ENCODE measurements at places on chromosomes 12 and 14.
A peak's percentile ranks its signal among the peaks of the same experiment; 100 is the strongest.

- DNase-seq: peak; percentile 29
Observed at GRCh38 chr12:203462-204260, 10.3 kb downstream of the SLC6A12 start.

- no peak for DNase-seq
Observed at GRCh38 chr14:35806006-35806907, 2.8 kb downstream of the RALGAPA1 start.

GRCh38 chr12:26805401-26805971 is 27.5 kb downstream of the ITPR2 start:
- no peak for DNase-seq

DNA sequence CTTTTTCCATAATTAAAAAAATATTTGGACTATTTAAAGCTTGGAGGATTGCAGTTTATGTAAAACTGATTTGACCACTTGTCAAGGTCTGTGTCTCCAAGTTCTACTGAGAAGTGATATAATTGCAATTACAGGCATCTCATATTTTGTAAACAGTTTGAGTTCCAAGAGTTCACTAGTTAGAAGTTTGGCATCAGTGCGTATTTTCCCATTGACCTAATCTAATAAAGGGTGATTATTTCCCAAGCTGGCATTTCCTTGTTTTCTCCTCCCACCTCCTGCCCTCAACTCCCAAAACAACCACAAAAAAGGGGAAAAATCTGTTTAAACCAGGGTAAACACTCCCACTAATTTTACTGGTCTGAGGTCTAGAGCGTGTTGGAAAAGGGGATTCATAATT is 3.0 kb upstream of the MYF6 start:
- DNase-seq: no peak

- no peak for DNase-seq
Observed at GRCh38 chr12:39095636-39096330, 190.4 kb upstream of the CPNE8 start.

- DNase-seq: no peak
Observed at GRCh38 chr14:90986510-90986909, 73.9 kb downstream of the RPS6KA5 start.

- DNase-seq: no peak
Observed at GRCh38 chr14:97916100-97916499, 1118.9 kb downstream of the VRK1 start.

DNA sequence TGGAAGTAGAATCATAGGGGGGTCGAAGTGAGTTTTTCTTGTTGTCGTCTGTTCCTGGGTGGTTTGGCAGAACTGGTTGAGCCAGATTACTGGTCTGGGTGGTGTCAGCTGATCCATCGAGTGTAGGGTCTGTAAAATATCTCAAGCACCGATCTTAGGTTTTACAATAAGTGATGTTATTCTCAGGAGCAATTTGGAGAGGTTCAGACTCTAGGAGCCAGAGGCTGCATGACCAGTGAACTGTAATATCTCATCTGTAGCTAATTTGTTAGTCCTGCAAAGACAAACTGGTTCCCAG is 9.7 kb upstream of the SERPINA1 start:
- no peak for DNase-seq

DNA sequence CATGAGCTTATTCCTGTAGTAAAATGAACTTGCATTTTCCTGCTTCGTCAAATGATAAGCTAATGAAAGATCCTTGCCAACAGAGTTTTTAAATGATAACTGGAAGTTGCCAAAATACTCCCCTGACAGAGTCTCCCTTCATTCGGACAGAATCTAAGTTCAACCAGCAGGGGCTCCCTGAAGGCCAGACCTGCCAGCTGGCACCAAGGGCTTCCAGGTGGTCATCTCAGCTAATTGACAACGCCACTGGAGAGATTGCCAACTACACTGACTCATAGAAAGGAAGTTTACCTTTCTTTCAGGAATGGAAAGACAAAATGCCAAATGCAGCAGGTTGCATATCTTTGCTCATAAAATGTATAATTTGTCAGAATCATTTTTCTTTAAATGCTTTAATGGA is 462.8 kb downstream of the GXYLT1 start:
- DNase-seq: no peak

- DNase-seq: no peak
Observed at GRCh38 chr14:91947475-91948184, at the start of gene FBLN5. Gene FBLN5 (minus strand): TSS chr14:91947694. CDS start chr14:91947229, 465 bp downstream.

GRCh38 chr12:89717759-89718523 is 9.3 kb upstream of the ATP2B1 start:
- no peak for DNase-seq

DNA sequence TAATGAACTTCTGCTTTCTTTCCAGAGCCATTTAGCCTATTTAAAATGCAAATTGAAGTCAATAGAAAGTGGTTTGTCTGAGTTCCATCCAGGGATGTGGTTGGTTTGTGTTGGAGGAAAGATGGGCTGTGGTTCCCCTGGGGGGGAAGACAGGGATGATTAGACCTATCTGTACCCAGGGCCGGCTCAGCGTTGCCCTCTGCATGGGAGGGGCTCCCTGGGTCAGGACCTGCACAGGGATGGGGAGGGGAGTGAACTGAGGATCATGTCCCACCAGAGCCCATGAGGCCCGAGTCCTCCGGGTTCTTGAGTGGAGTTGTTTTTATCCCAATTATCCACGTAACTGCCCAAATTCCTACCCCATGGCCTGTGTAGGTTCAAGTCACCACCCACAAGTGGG is 76.9 kb upstream of the SFSWAP start:
- DNase-seq: no peak

DNA sequence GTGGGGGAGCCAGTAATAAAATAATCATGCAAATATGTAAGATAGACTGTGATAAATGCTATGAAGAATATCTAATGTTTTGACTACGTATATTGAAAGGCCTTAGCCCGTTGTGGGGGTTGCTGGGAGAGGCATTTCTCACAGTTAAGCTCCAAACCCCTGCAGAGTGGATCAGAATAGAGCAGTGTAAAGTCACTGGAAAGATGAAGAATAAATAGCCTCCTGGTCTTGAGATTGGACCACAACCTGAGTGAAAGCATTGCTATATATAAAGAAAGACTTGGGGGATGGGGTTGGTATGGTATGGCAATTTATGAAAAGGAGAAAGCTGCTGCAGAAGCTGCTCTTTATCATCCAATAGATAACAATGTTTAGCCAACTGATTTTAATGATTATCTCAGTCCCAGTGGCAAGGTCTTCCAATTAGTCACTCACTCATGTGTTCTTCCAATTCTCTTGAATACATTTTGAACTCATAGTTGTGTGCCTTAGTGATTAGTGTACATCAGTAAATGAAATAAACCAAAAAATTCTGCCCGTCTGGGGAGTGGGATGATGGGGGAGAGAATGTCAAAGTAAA is 10.2 kb downstream of the PLEKHA5 start:
- DNase-seq: no peak

DNA sequence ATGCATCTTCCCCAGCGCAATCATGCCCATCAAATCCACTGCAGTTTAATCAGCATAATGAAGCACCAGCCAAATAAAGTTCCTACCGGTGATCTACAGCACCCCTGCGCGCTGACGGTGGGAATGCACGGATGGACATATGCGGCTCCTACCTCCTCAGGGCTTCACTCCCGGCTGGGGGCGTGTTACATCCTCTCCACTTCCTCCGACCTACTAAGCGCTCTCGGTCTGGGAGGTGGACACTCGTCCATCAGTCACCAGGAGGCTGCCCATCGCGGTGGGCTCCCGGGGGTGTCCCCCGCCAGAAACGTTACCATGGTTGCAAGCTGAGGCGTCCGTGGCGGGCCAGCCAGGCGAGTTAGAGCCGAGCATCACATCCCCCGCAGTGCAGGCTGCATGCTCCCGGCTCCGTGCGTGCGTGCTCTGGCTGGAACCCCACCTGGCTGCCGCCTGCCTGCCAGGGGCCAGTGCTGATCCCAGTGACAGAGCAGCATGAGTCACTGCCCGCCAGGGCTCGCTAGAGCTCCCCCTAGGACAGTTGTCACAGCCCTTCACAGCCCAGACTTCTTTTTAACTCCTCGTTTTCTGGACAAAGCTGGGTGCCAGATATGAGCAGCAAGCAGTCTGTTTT is 73.0 kb downstream of the CIT start:
- DNase-seq: no peak

- DNase-seq: no peak
Observed at GRCh38 chr12:47725091-47725772, at the start of gene ENDOU. Gene ENDOU (minus strand): TSS chr12:47725490. CDS start chr12:47725413, 77 bp downstream.

DNA sequence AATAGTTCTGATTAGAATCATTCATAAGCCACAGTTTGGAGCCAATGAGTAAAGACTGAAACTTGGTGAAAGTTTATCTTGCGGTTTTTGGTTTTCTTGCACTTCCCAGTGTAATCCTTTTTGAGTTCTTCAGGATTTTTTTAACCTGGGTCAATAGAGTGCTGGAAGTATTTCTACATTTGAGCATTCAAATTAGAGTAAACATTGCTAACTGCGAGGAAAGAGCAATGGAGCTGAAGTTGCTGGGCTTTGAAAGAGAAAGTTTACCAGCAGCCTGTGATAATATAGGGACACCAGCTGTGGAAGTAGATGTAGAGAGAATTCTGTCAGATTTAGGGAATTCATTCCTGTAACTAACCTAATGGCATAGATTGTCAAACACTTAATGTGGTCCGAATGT is 30.3 kb downstream of the ANO6 start:
- DNase-seq: no peak

GRCh38 chr14:99384450-99385417 is 95.9 kb downstream of the SETD3 start:
- no peak for DNase-seq

- no peak for DNase-seq
Observed at GRCh38 chr14:50061664-50062437, 54.5 kb downstream of the VCPKMT start.

DNA sequence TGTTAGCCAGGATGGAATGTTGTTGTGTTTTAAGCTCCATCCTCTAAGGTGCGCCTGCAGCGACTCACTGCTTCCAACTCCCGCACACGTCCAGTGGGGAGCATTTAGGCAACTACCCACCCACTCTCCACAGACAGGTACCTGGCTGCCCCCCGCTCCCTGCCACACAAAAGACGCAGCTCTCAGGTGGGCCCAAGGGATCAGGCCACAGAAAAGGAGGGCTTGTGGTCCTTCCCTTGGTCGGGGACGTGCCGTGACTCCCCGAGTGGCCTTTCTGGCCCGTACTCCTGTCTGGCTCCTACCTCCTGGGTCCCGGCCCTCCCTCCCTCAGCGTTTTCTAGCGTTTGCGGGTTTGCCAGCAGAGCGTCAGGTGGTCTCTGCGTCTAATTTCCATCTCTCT is 16.2 kb downstream of the TEDC1 start:
- no peak for DNase-seq

DNA sequence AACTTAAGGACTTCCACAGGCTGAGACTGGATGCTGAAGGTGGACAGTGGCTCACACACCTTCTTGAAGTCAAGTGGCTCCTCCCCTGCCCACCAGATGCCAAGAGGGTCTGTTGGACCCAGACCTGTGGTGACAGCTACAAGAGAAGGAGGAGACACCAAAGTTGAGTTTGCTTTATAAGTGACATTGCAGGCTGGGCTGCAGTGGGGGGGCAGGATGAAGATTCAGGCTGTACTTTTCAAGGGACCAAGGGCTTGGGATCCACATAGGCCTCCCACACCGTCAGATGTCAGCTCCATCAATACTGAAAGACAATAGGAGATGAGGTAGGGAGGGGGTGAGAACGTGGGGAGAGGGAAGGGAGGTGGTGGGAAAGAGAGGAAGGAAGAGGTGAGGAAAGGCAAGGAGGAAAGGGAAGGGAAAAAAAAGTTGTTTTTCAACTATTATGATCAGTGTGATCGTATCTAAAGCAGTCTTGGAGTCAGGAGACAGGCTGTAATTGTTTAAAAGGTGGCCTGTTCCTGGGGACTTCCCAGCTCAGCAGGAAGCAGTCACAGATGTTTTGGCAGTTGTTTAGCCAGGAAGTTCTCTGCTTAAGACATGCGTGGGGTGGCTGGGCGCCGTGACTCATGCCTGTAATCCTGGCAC is 84.1 kb upstream of the RESF1 start:
- DNase-seq: no peak

GRCh38 chr12:127539226-127539858 is 727.6 kb upstream of the TMEM132C start:
- no peak for DNase-seq

GRCh38 chr14:92964124-92965109 is 41.5 kb downstream of the CHGA start:
- no peak for DNase-seq

GRCh38 chr12:38289396-38289795 is 27.2 kb upstream of the ALG10B start:
- no peak for DNase-seq

DNA sequence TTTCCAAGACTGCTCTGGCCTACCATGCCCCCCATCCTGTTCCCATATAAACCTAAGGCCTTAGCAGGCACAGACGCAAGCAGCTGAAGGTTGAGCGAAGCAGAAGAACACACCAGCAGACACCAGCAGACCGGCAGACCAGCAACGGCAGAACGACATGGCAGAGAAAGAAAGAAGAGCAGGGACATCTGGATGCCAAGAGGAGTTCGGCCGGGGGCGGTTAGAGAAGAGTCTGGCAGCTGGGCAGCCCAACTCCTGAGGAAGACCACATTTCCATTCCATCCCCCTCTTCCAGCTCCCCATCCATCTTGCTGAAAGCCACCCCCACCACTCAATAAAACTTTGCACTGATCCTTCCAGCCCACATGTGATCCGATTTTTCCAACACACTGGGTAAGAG is 5.2 kb upstream of the ST8SIA1 start:
- no peak for DNase-seq

GRCh38 chr14:23468704-23469126 is 788 bp upstream of the NGDN start:
- DNase-seq: no peak

GRCh38 chr12:93740751-93741150 is 63.6 kb downstream of the CRADD start:
- DNase-seq: no peak

GRCh38 chr14:22929961-22930364 is 787 bp upstream of the PRMT5 start:
- DNase-seq: no peak

GRCh38 chr12:50595667-50596066 is 90.9 kb downstream of the DIP2B start:
- no peak for DNase-seq

DNA sequence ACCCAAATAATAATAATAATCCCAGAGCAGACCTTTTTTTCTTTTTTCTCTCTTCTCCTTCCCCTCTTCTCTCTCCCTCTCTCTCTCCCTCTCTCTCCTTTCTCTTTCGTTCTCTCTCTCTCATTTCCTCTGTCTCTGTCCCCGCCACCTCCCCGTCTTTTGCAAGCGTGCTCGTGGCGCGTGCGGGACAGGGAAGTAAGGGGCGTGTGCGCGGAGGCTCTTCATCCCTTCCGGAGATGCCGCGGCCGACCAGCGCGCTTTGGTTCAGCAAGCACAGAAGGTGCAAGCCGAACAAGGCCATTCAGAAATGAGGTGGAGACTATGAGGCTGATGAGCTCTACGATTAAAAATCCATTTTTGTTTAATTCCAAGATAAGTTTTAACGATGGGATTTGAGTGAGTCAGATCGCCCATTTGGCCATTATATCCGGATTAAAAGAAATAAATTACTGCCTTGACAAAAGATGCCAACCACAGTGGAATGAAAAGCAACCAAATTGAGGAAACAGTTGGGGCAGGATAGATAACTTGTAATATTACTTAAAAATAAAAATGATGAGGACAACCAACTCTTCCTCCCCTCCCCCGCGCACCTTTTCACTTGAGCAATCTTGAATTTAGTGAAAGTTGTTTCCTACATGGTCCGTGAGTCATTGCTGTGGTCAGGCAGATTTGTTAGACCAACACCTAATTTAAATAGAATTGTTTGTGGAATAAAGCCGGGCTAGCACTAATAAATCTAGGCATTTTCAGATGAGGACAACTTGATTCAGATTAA is 1.2 kb upstream of the AMIGO2 start:
- DNase-seq: peak; percentile 72

- DNase-seq: no peak
Observed at GRCh38 chr14:45798659-45799058, 545.7 kb upstream of the MIS18BP1 start.
